ENCODE measurements at places on chromosomes 1 and 21.

DNA sequence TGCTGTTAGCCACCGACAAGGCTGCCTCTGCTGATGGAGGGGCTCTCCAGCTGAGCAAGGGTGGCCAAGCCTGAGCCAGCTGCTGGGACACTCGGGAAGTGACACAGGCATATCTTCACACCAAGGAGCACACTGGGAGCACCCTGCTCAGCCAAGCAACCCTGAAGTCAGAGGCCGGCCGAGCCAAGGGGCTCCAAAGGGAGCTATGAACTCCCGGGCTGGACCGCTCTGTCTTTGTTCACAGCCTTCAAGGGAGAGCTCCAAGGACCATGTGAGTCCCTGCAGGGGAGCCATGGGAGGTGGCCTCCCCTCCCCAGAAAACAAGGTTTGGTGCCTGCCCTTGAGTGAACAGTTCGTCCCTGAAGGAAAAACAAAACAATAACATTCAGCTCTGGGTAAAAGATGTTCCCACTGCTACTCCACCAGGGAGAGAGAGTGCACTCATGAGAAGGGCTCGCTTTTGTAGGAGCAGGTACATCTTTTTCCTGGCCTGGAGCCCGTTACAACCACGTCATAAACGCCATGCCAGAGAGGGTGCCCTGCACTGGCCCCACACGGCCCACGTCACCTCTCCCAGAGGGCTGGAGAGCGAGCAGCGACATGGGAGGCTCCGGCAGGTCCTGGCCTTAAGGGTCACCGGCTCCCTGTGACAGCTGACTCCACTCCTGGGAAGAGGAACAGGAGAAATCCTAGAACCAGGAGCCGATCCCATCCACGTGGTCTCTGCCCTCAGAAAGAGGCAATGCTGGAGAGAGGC, 56.3 kb upstream of the SLC25A33 start:
- no peak for DNase-seq

DNA sequence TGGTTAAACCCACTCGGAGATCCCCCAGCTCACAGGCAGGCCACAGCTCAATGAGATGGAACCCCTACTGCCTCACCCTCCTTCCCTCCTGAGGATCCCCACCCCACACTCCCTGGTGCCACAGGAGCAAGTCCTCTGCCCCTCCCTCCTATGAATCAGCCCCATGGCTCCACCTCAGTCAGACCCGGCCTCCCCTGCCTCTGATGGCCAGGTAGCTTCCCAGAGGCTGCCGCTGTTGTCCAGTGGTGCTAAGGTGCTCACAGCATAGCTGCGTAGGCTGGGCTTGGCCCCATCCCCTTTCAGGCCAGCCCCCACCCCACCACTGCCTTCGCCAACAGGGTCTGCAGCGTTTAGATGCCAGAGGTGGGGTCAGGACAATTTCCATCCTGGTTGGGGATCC, 98.5 kb upstream of the IGSF21 start:
- DNase-seq = no peak

DNA sequence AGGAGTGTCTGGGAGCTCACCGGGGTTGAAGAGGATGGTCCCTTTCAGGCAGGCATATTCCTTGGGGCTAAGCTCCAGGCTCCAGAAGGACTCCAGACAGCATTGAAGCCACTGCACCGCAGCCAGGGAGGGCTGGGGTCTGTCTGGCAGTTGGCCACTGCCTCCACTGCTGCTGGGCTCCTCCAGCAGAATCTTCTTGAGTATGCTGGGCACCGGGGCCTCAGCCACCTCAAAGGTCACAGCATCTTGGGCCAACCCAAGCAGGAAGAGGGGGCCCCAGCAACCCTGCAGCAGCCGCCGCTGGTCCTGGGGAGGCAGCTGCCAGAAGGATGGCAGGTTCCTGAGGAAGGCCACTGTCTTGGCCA, 404 bp downstream of the NR0B2 start:
- no peak for DNase-seq

- no peak for DNase-seq
Measured at GRCh38 chr1:109754738-109755137, 9.0 kb downstream of the EPS8L3 start.

- no peak for DNase-seq
Measured at GRCh38 chr1:17865912-17866739, 111.0 kb downstream of the ACTL8 start.

DNA sequence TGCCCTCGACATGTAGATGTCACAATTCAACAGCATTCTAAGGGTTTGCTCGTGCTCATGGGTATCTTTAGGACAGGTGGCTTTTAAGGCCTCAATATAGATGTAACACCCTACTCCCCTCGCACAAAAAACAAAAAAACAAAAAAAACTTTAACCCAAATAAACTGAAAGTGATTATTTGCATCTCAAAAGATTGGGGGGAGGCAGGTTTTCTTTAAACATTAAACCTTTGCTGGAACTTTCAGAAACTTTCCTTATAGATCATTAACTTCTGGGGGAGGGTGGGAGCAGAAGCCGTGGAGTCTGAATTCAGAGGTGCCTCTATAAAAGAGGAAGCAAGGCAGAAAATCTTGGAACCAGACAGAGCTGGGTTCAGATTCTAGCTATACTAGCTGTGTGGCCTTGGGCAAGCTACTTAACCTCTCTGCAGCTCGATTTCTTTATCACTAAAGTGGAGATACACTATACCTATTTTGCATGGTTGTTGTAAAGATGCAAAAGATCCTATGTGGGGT, 3.2 kb upstream of the KIAA1614 start:
- DNase-seq = no peak

DNA sequence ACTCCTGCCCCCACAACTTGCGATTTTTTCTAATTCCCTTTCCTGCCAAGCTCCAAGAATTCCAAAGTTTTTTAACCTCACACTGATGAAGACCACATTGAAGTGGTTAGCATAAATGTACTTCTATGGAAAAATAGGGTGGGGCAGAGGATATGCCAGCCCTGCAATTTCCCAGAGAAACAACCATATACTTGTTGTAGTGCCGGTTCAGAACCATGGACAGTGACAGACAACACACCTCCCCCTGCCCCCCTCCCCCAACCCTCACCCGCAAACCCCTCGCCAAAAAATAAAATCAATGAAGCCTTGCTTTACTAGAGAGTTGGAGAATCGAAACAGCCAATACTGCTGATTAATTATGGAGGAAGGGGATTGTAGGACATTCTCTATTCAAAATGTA, 109.5 kb upstream of the GRIK3 start:
- DNase-seq = no peak

DNA sequence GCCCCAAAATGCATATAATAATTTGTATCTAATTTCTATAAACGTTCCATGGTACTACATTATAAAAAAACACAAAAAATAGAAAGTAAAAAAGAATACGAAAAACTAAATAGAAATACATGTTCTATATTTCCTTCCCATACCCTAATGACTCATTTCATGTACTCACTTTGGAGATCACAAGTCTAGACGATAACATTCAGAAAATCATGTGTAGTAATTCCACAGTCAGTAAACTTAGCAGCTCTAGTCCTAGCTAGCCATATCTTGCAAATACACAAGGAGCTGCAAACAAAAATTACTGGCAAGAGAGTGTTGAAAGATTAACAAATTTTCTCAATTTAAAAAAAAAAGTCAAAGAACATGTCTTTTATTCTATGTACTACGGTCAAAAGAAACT, 1.4 kb downstream of the GOLPH3L start:
- no peak for DNase-seq

DNA sequence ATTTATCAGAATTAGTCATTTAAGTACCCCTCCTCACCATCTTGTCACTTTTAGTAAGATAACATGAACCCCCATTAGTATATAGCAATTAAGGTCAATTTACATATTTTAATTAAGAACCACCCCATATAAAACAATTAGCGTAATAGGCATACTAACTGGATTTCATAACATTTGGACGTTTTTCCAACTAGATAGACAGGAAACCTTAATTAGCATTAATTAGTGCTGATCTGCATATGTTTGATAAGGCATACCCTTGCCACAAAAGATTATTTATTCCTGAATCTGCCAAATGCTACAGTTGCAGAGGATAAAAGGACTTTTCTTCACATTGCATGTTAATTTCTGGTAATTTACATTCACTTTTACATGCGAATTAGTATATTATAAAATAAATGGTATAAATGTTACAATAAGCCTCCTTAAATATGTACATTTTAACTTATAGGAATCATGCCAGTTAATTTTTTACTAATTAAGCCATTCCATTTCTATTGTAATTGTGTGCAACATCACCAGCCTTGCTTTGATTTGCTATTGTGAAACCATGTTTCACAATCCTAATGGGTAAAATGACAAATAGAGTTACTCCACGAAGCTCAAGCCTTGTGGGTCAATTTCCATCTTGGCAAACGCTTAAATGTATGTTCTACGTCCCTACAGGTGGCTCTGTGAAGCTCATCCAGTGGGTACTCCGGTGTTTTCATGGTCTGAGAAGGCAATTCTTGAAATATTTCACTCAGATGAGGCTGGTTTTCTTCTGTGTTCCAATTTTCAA, 469.6 kb downstream of the DPYD start:
- DNase-seq = no peak

GRCh38 chr1:84785271-84786036, 95.2 kb upstream of the SSX2IP start:
- DNase-seq = no peak

GRCh38 chr1:89973471-89974127, 21.3 kb upstream of the ZNF326 start:
- DNase-seq = no peak

DNA sequence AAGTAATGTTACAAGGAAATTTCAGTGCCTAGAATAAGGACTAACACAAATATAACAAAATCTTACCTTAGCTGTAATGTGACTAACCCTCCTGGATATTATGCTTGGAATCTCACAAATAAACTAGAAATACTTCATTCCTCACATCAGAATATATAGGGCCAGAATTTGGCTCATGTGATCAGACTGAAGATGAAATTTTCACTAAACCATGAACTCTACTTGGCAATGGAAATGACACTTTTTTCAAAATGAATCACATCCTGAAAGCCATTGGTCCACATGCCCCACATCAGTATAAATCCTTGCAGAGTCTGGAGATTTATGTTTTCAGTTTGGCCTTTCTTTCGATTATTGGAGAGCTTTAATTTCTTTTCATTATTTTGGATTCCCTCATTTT, 227.8 kb downstream of the NRIP1 start:
- DNase-seq = no peak

DNA sequence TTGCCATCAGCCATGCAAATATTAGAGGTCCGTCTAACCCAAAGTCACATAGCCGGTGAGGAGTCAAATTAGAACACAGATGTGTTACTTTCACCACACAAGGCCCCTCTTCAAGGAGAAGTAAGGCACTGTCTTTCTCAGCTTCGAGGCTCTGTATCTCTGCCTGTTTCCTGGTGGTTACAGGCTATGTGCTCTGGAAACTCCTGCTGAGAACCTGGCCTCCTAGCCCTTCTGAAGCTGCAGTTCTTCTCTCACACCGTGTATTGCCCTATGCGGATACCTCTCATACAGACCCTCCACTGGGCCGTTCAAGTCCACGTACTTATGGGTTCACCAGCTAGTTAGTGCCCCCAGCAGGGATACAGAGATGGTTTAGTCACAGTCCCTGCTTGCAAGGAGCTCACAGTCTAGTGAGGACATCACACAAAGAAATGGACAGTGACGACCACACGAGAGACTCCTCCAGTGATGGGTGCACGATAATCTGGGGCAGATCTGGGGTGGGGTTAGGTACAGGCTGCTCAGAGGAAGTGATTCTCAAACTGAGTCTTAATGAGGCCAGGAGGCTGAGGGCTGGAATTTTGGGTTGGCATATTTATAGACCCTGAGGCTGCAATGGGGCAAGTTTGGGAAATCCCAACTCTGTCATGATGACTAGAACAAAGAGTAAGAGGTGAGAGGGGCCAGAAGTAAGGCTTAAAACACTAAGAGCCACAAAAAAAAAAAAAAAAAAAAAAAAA, 22.8 kb upstream of the ELOA start:
- DNase-seq = no peak

GRCh38 chr1:185074307-185074706, 28.9 kb downstream of the RNF2 start:
- no peak for DNase-seq

GRCh38 chr21:35438643-35439404, 389.7 kb upstream of the RUNX1 start:
- no peak for DNase-seq

GRCh38 chr1:52668711-52669110, 29.4 kb downstream of the COA7 start:
- DNase-seq = no peak

Data from stimulated activated CD8-positive, alpha-beta memory T cell treated with anti-CD3 and anti-CD28 coated beads, Interleukin-15, amount 100 ng/mL, for 1 hour (primary cell).